ENCODE measurements at places on chromosomes 2 and 18. TPM values are rescaled to one million over a fixed set of nuclear protein-coding genes. Genes with fewer than 3 reads are reported as not detected.

DNA sequence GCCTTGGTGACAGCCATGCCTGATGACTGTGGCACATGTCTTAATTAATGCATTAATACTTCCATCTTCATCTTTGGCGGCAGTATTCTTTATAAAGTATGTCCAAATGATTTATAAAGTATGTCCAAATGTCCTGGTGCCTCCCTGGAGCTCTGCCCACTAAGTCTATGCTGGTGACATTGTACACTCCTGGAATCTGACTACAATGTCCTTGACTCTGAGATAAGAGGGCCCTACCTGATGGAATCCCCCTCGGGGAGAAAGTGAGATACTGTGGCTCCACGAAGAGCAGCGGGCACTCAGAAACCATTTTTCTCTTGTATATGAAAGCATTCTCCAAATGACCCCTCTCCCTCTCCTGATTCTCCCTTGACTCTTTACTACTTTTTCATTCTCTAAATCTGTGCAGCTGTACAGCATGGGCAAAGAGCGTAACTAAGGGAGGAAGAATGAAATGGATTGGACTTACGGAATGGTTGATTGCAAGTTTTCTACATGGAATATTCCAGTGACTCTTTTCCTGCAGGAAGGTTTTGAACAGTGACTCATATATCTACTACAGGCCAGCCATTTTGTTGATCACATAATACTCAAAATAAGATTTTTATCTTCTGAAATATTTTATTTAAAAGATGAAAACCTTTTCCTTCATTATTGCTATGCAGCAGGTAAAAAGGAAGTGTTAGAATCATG is 17.3 kb downstream of the RAB12 start:
- no peak for DNase-seq

- no peak for DNase-seq
Measured at GRCh38 chr18:38445804-38446145, 880.2 kb upstream of the CELF4 start.

Gene GPAT2
- total RNA-seq = 9.4 TPM

Gene ZNF521
- total RNA-seq = 41.6 TPM

- DNase-seq = no peak
Measured at GRCh38 chr2:86143307-86143706, 37.3 kb downstream of the PTCD3 start.

GRCh38 chr2:44897406-44897805 is 44.1 kb upstream of the SIX3 start:
- no peak for DNase-seq

All from ascending aorta (tissue), 2 donors.